ENCODE measurements at places on chromosomes 2 and 18. TPM values are rescaled to one million over a fixed set of nuclear protein-coding genes. Genes with fewer than 3 reads are reported as not detected.

Gene FN1
- total RNA-seq: 859 TPM

Gene GPBAR1
- total RNA-seq: 0.42 TPM

Gene ANKRD30BL
- not detected for total RNA-seq

Gene C18orf54
- total RNA-seq: 4.9 TPM

Gene EVA1A
- total RNA-seq: 206 TPM

Gene RESP18
- not detected for total RNA-seq

Gene SFT2D3
- total RNA-seq: 4.7 TPM

Gene CYP1B1
- 0.84 TPM for total RNA-seq

Gene STON1
- 1.2 TPM for total RNA-seq

Gene CFC1B
- not detected for total RNA-seq

Gene RBM45
- total RNA-seq: 6.6 TPM

Gene MFF
- total RNA-seq: 31.7 TPM

Gene CDK15
- under 0.01 TPM for total RNA-seq

Gene ID2
- 216 TPM for total RNA-seq

Gene SOX11
- not detected for total RNA-seq

Gene SOWAHC
- total RNA-seq: 16.9 TPM

Gene PDCD1
- 0.37 TPM for total RNA-seq

Gene IL36G
- not detected for total RNA-seq

Gene FAM110C
- total RNA-seq: 5.0 TPM

Gene CTIF
- 26.7 TPM for total RNA-seq

Gene POU3F3
- not detected for total RNA-seq
